ENCODE measurements at places on chromosomes 1 and 21.

- no peak for DNase-seq
Measured at GRCh38 chr1:41908288-41908895, 10.3 kb downstream of the HIVEP3 start.

DNA sequence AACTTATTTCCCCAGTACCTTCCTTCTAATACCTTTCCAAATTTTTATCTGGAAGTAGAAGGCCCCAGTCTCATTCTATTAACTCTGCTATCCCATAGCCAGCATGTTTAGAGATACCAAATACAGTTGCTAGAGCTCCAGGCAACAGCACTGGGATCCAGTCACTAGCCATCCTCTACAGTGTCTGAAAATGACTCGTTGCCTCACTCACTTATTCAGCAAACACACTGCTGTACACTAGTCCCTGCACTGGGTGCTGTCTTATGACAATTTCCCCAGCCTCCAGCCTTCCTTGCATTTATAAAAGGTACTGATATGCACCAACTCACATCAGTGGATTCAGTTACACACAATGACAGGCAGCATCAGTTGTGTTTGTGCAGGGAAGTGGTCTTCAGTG lies 179.0 kb downstream of the DSCAM start:
- DNase-seq, result no peak

- no peak for DNase-seq
Measured at GRCh38 chr21:16534408-16535101, 804.8 kb downstream of the USP25 start.

GRCh38 chr1:166884040-166884642 lies 8.1 kb upstream of the TADA1 start:
- DNase-seq, result no peak

DNA sequence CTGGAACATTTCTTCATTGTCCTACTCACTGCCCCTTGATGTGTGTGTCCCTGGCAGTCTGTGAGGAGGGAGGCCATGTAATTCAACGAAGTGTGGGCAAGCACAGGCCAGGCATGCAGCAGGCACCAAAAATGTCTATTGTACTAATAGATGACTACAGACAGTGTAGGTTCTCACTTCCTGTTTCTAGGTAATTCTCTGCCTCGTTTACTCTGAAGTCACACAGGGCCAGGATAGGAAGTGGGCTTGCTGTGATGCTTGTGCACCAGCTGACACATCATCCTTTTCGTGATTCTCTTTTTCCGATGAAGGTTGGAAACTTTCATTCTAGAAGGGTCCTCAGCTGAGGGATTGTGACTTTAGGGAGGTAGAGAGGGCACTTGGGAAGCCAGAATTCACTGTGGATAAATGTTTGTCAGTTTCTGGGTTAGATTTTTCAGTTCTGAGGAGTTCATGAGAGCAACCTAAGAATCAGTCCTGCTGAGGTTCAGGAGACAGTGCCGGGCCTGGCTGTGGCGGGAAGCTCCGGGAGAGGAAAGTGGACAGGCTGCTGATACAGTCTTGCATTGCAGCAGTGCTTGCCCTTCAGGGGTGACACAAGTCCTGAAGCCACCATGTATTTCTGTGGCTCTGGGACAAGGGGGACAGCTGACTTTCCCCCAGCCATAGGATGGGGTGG lies 4.3 kb upstream of the CSF1 start:
- DNase-seq, result no peak

- no peak for DNase-seq
Measured at GRCh38 chr1:150008699-150009098, 1.8 kb downstream of the OTUD7B start.

- DNase-seq, result no peak
Measured at GRCh38 chr1:165431079-165431478, 13.8 kb downstream of the RXRG start.

GRCh38 chr1:16367258-16367967 lies 371 bp downstream of the SZRD1 start:
- DNase-seq, result no peak

GRCh38 chr1:204454476-204454875 lies 40.1 kb downstream of the PIK3C2B start:
- no peak for DNase-seq

GRCh38 chr1:207454046-207454964 lies at the start of gene CR2:
TSS of gene CR2 (plus strand) at chr1:207454328. CDS start at chr1:207454419, 91 bp downstream.
- DNase-seq, result no peak

- DNase-seq, result no peak
Measured at GRCh38 chr1:201539561-201540431, 869 bp downstream of the NAV1 start.

DNA sequence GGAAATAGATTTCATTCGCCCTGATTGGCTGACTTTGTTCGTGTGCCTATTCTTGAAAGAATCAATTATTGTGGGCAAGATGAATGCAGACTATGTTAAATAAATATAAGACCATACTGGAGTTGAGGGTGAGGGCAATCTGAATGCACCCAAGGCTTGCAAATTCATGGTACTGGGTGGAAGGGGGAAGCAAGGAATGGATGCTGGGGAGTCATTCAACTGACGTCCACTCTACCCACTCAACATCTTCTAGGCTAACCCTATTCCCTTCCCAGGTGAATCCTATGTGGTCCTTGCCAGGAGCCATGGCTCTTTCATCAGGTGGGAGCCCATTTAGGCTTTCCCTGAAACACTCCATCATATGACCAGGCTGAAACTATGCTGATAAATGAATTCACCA lies 5.7 kb upstream of the CYP4B1 start:
- no peak for DNase-seq

DNA sequence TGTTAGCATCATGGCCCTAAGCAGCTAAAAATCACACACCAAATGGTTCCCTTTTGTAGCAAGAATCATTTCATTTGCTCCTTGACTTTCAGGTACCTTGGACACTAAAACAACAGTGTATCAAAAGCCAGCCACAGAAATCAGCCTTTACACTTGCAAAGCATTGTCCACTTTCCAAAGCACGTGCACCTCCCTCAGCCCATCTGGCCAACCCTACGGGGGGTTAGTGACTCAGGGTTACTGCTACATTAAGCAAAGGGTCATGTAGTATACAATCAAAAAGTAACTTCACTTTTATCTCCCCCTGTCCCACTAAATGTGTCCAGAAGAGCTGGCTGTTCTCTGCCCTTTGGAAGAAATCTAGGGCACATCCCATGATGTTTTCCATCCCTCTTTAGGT lies 149.7 kb downstream of the HIVEP3 start:
- no peak for DNase-seq

GRCh38 chr1:206657751-206658150 lies 22.4 kb downstream of the DYRK3 start:
- DNase-seq, result no peak

- DNase-seq, result no peak
Measured at GRCh38 chr21:45831991-45832740, 149.4 kb upstream of the COL6A1 start.

DNA sequence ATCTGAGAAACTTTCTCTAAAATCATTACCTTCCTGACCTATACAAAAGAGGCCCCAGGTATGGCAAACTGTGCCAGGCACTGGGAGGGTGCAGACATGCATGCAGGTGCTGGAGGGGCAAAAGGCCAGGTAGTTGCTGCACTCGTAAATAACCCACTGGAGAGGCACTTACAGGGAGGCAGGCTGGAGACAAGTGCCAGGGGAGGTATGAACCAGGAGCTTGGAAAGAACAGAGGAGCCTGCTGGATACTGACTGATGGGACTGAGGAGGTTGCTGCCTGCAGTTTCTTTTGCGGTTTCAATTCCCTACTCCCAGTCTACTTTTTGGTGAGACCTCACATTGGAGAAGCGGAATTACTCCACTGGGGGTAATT lies 113.9 kb downstream of the DSCAM start:
- DNase-seq, result no peak
